ENCODE measurements at places on chromosomes 2 and 18. TPM values are rescaled to one million over a fixed set of nuclear protein-coding genes. Genes with fewer than 3 reads are reported as not detected.

Gene HAAO
- 6.2 TPM for total RNA-seq

GRCh38 chr2:119598596-119599263 is 54.5 kb downstream of the CFAP221 start:
- no peak for DNase-seq

- DNase-seq, result no peak
Measured at GRCh38 chr2:9347411-9347881, 75.9 kb downstream of the ITGB1BP1 start.

DNA sequence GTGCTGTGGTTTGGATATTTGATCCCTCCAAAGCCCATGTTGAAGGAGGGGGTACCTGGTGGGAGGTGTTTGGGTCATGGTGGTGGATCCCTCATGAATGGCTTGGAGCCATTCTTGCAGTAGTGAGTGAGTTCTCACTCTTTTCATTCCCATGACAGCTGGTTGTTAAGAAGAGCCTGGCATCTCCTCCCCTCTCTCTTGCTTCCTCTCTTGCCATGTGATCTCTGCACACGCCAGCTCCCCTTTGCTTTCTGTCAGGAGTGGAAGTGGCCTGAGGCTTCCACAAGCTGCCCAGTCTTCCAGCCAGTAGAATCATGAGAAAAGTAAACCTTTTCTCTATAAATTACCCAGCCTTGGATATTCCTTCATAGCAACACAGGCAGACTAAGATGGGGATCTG is 8.6 kb downstream of the ADD2 start:
- DNase-seq, result no peak

GRCh38 chr2:41902897-41903296 is 144.9 kb upstream of the PKDCC start:
- no peak for DNase-seq

- no peak for DNase-seq
Measured at GRCh38 chr2:33029926-33030325, 83.2 kb downstream of the LTBP1 start.

GRCh38 chr18:52341608-52342381 is 1.8 kb downstream of the DCC start:
- no peak for DNase-seq

GRCh38 chr18:55763805-55764204 is 175.8 kb upstream of the TCF4 start:
- DNase-seq, result no peak

GRCh38 chr2:98936353-98937351 is 627 bp upstream of the CRACDL start:
- DNase-seq, result no peak

DNA sequence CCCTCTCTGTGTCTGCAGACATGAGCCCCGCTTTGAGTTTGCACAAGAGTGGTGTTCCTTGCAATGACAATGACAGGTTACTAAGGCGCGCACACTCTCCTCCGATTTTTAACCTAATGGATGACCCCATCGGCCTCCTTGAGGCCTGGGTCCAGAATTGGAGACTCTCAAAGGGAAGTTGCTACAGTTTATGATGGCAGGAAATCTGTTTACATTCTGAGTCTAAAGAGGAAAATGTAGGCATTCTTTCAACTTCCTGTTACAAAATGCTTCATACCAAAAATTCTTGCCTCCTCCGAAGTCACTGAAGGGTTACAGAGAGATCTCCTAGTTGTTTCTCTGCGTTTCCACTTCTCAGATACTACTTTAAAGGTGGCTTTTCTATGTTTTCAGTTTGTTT is 225.3 kb upstream of the AGAP1 start:
- no peak for DNase-seq

GRCh38 chr2:20532634-20533437 is 86.0 kb downstream of the RHOB start:
- no peak for DNase-seq

DNA sequence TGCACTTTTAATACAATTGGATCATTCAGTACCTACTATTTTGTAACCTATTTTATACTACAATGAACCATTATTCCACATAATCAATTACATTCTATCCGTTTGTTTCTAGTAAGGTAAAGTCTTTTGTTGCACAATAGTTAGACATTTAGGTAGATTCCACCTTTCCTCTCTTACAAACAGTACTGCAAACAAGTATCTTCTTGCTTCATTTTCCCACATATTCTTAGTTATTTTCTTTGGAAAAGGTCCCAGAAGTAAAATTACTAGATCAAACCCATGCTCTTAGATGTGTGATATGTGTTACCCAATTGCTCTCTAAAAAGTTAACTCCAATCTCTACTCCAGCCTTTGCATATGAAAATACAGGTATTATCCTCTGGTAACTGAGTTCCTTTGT is 49.6 kb downstream of the SPIRE1 start:
- no peak for DNase-seq
